Activated CD8-positive, alpha-beta memory T cell treated with anti-CD3 and anti-CD28 coated beads, Interleukin-2, amount 10 ng/mL, durations not matched to agents 7 days and 5 days (primary cell): ENCODE measurements at places on chromosomes 12 and 14.
A peak's percentile ranks its signal among the peaks of the same experiment; 100 is the strongest.

DNA sequence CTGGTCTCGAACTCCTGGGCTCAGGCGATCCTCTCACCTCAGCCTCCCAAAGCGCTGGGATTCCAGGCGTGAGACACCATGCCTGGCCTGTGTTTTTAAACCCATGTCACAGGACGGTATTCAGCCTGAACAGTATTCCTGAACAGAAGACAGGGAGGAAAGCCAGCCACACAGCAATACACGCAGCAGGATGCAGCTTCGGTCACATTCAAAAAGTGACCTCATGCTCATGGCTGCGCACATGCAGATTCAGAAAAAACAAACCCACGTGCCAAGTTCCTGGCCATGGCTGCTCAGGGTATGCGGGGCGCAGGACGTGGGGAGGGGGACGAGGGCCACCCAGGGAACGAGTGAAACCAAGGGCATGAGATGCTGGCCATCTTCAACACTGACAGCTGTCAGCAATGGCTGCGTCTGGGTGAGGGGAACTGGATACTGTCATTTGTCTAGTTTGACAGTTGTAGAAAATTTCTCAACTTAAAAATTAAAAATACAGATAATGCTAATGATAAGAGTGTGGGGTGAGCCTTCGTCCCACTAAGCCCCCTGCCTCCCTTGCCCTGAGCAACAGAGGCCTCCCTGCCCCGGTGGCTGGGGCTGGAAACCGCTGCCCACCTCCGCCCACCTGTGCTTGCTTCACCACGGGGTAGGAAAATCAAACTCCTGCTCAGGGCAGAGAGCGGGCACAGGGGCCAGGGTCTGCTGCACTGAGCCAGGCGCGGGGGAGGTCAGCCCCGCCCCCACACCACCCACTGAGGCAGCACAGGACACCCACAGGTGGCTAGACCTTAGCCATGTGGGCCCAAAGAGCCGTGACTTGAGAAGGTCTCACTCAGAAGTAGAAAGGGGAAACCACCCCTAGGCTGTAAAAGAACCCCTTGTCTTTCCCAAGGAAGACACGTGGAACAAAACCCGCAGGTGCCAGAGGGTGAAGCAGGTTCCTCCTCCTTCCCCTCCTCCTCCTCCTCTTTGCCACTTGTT lies 84.2 kb downstream of the SCARB1 start:
- no peak for DNase-seq
- no peak overlapping the region for H3K27ac ChIP-seq
- H3K4me3 ChIP-seq, result no peak overlapping the region
- H3K27me3 ChIP-seq, result peaks cover 6% of the 10 kb centered on the region

GRCh38 chr12:4288296-4289131 lies 15.0 kb downstream of the CCND2 start:
- peaks cover 96% of the 10 kb centered on the region for H3K4me1 ChIP-seq
- H3K27ac ChIP-seq, result peak overlapping the region; percentile 71
- peaks cover 92% of the 10 kb centered on the region for H3K36me3 ChIP-seq
- no peak overlapping the region for H3K4me3 ChIP-seq
- no peak for DNase-seq

- H3K27me3 ChIP-seq, result peaks cover 49% of the 10 kb centered on the region
- peaks cover 3% of the 10 kb centered on the region for H3K4me1 ChIP-seq
- H3K36me3 ChIP-seq, result no peaks in the 10 kb centered on the region
- DNase-seq, result no peak
- no peak overlapping the region for H3K27ac ChIP-seq
Measured at GRCh38 chr12:6275928-6276887, 34.3 kb upstream of the PLEKHG6 start.

DNA sequence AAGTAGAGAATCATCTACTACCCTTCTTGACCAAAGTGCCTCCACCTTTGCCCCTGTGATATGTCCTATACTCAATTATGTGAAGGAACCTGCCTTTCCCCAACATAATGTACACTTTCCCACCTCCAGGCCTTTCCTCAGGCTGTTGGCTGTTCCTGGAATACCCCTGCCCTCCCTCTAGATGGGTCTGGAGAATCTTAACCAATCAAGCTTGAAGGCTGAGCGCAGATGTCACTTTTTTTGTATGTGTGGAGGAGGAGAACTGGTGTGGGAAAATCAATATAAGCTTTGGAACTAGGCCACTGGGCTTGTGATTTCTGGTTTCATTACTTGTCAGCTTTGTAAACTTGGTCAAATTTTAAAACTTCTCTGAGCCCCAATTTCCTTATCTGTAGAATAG lies 4.7 kb downstream of the BMAL2 start:
- no peak for DNase-seq
- H3K4me3 ChIP-seq, result no peak overlapping the region
- peaks cover 8% of the 10 kb centered on the region for H3K36me3 ChIP-seq
- peaks cover 24% of the 10 kb centered on the region for H3K4me1 ChIP-seq

DNA sequence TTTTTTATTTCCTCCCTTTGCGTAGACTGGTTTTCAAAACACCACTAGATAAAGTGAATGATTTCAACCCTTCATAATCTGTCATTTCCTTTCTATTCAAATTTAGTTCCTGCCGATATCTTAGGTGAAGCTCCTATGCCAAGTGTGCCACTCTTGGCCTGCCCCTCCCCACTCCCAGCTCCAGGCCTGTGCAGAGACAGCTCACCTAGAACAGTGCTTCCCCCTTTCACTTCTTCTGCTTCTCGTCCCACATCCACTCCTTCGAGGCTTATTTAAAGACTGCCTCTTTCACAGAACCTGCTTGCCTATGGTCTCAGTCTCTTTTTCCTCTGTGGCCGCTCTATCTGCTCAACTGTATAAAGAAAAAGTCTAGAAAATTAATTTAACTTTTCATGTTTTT lies 473.8 kb downstream of the RAD51B start:
- H3K4me3 ChIP-seq, result no peak overlapping the region
- H3K27me3 ChIP-seq, result no peaks in the 10 kb centered on the region
- peak overlapping the region; percentile 34 for H3K27ac ChIP-seq
- DNase-seq, result no peak
- peaks cover 6% of the 10 kb centered on the region for H3K36me3 ChIP-seq

- H3K4me3 ChIP-seq, result no peak overlapping the region
- peaks cover 18% of the 10 kb centered on the region for H3K4me1 ChIP-seq
- no peak overlapping the region for H3K27ac ChIP-seq
Measured at GRCh38 chr12:27001663-27002062, 12.5 kb downstream of the TM7SF3 start.

GRCh38 chr12:132390287-132391076 lies 61.1 kb upstream of the GALNT9 start:
- no peak overlapping the region for H3K27ac ChIP-seq
- no peak overlapping the region for H3K4me3 ChIP-seq
- no peaks in the 10 kb centered on the region for H3K36me3 ChIP-seq
- no peaks in the 10 kb centered on the region for H3K4me1 ChIP-seq

DNA sequence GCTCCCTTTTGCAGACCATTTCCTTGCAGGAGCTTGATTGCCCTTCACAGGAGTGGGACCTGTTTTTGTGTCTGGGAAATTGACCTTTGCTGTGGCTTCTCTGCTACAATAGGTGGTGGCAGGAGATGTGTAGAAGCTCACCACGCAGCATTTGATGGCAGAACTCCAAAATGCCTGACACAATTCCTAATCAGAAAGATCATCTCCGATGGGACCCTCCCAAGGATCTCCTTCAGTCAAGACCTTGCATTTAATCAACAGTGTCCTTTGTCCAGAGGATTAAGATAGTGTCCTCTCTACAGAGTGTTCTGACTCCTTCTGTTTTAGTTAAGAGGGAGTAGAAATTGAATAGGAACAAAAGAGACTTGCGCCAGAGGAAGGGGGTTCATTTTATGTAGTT lies 83.6 kb upstream of the DDHD1 start:
- no peak for DNase-seq
- H3K27ac ChIP-seq, result no peak overlapping the region
- peaks cover 2% of the 10 kb centered on the region for H3K4me1 ChIP-seq
- H3K36me3 ChIP-seq, result peaks cover 2% of the 10 kb centered on the region
- no peak overlapping the region for H3K4me3 ChIP-seq

DNA sequence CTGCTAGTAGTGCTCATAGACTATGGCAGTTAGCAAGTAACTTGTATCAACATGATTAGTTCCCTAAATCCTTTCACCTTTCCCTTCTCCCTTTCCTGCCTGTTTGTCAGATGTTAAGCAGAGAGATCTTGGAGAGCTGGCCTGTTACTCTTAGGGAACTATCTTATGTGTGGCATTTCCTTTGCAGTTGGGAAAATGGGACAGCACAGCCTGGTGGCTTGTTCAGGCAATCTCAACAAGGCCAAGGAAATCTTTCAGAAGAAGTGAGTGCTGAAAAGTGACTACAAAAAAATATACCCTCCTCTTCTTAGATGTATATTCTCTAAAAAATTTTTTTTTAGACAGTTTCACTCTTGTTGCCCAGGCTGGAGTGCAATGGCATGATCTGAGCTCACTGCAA lies 7.4 kb downstream of the PARP2 start:
- no peaks in the 10 kb centered on the region for H3K27me3 ChIP-seq
- peaks cover 59% of the 10 kb centered on the region for H3K36me3 ChIP-seq
- no peak for DNase-seq
- H3K4me1 ChIP-seq, result peaks cover 10% of the 10 kb centered on the region
- H3K4me3 ChIP-seq, result no peak overlapping the region

GRCh38 chr14:54909817-54910558 lies 7.4 kb upstream of the GCH1 start:
- H3K27me3 ChIP-seq, result no peaks in the 10 kb centered on the region
- peaks cover 4% of the 10 kb centered on the region for H3K36me3 ChIP-seq
- H3K4me1 ChIP-seq, result peaks cover 31% of the 10 kb centered on the region
- no peak overlapping the region for H3K4me3 ChIP-seq
- DNase-seq, result no peak
- H3K27ac ChIP-seq, result no peak overlapping the region

DNA sequence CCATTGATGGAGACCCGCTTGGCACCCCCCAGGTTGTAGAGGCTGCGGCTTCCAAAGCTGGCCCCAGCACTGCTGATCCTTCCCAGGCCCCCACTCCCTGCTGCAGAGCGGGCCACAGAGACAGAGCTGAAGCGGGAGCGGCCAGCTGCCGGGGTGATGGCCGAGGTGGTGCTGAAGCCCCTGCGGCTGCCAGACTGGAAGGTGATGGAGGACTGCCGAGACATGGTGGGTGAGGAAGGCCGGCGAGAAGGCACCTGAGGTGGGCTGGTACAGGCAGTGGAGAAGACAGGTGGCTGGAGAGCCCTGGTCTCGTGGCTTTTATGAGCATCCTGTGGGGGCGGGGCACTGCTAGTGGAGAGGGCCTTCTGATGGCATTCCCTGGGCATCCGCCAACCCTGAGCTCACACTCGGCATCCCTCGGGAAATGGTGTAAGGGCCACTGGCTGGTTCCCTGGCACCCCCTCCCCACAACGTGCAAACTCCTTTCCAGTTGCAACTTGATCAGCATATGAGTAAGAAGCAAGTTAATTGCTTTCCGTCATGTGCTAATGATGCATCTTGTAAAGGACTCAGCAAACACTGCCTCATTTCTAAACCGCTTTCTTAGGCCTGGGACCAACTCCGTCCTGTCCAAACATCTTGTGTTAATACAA lies at the start of gene KRT75:
Gene KRT75, minus strand, starts transcription at position 291 of the 653 bp plus-strand sequence. Its CDS starts 67 bp downstream, at position 224.
- peaks cover 25% of the 10 kb centered on the region for H3K27me3 ChIP-seq
- DNase-seq, result no peak
- H3K4me1 ChIP-seq, result no peaks in the 10 kb centered on the region
- H3K36me3 ChIP-seq, result no peaks in the 10 kb centered on the region

- no peaks in the 10 kb centered on the region for H3K36me3 ChIP-seq
- H3K27ac ChIP-seq, result no peak overlapping the region
- peaks cover 15% of the 10 kb centered on the region for H3K27me3 ChIP-seq
Measured at GRCh38 chr14:88299865-88300530, 23.1 kb downstream of the KCNK10 start.

DNA sequence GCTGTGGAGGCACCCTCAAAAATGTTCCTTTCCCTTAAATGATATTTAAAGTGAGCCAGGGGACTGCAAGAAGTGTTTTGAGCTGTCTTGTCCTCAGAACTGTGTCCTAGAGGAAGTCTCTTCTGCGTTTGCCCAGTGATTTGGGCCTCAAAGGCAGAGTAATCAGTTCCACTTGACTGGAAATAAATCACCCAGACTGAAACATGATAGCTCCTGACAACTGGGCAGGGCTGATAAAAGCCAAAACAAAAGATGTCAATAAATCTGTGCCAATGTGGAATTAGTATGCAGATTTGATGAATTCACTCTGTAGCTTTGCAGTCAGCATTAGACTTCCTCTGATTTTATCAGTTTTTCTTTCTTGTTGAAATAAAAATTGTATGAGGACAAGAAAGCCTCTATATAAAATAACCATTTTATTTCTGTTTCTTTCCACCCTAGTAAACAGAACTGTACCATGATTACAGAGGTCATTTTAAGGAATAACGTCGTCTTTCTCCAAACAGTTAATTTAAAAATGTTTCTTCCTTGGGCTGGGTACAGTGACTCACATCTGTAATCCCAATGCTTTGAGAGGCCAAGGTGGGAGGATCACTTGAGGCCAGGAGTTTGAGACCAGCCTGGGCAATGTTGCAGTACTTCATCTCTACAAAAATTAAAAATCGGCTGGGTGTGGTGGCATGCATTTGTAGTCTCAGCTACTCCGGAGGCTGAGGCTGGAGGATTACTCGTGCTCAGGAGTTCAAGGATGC lies 180.8 kb downstream of the ERC1 start:
- no peak for DNase-seq
- no peaks in the 10 kb centered on the region for H3K36me3 ChIP-seq
- no peak overlapping the region for H3K4me3 ChIP-seq
- no peak overlapping the region for H3K27ac ChIP-seq

DNA sequence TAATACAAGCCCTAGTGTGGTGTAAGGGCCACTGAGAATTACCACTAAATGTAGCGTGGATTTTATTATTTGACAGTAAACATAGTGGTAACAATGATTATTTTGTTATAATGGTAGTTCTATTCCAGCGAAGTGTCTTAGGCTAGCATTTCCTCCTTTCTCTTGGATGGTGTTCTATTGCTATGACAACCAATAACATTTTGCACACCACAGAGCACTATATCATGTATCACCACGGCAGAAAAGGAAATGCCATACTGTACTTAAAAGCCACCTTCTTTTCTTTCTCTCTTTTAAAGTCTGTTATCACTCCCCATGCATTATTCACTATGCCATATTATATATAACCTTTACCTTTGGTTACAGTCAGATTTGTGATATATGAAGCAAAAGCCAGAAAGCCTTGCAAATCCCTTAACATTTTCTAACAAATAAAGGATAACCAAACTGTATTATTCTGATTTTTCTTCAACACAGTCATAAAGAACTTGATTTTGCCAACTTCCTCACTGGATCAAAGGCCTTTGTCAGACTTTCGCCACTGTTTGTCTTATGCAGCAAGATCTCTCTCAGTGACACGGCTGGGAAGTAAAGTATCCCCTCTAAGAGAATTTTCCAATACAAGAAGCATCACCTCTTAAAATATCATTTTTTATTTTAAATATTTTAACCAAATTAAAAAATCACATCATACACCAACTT lies 195.8 kb downstream of the FOXN3 start:
- no peak for DNase-seq
- no peak overlapping the region for H3K4me3 ChIP-seq
- H3K27me3 ChIP-seq, result no peaks in the 10 kb centered on the region

DNA sequence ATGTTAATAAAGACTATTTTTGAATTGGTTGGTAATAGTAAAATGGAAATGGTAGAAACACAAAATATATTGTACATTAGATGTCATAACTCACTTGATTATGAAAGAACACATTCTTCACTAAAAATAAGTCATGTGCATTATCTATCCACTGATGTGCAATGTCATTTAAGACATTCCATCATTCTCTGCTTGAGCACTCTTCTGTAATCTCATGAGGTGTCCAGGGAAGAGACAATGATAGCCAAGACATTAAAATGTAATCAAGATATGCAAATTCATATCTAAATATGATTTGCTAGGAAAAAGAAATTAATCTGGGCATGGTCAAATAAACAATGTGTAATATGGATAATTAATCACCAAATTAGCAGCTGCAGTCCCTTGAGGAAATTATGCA lies 422.5 kb downstream of the BTG1 start:
- H3K36me3 ChIP-seq, result peaks cover 2% of the 10 kb centered on the region
- no peak overlapping the region for H3K4me3 ChIP-seq
- H3K27me3 ChIP-seq, result no peaks in the 10 kb centered on the region
- no peak overlapping the region for H3K27ac ChIP-seq
- H3K4me1 ChIP-seq, result peaks cover 3% of the 10 kb centered on the region
